NCI-H1436 (cell line): ENCODE measurements at places on chromosomes 2 and 18.

DNA sequence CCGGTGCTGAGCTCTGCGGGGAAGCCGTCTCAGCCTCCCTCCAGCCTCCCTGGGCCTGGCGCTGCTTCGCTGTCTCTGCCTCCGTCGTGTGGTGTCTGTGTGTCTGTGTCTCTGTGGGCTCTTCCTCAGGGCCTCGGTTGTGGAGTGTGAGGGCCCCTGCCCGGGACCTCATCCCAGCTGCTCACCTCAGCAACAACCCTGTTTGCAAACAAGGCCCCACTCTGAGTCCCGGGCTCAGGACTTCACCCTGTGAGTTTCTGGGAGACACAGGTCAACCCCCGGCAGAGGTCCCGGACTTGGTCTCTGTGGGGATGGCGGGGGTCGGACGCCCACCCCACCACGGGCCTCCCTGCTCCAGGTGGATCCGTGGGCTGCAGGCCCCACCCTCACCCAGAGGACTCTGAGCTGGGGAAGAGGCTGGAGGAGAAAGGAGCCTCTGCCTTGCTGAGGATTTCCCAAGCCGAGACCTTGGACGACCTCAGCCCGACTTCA, 127.4 kb upstream of the CTDP1 start:
- DNase-seq = no peak

- DNase-seq = no peak
These were observed 71.8 kb downstream of the PRELID3A start for GRCh38 chr18:12479536-12479935.

DNA sequence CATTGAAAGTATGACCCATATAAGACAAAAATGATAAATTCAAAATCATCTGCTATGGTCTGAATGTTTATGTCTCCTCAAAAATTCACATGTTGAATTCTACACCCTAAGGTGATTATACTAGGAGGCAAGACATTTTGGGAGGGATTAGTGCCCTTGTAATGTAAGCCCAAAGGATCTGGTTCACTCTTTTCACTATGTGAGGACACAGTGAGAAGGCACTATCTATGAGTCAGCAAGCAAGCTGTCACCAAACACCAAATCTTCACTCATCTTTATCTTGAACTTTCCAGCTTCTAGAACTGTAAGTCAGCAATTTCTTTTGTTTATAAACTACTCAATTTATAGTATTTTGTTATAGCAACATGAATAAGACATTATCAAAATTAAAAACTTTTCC, 284.7 kb upstream of the ZC3H15 start:
- DNase-seq = no peak

GRCh38 chr2:10989151-10989550, 77.4 kb downstream of the KCNF1 start:
- no peak for DNase-seq

GRCh38 chr2:28333606-28334526, 58.8 kb upstream of the FOSL2 start:
- DNase-seq = no peak

- no peak for DNase-seq
These were observed 3.7 kb upstream of the PCBP1 start for GRCh38 chr2:70083344-70084156.

DNA sequence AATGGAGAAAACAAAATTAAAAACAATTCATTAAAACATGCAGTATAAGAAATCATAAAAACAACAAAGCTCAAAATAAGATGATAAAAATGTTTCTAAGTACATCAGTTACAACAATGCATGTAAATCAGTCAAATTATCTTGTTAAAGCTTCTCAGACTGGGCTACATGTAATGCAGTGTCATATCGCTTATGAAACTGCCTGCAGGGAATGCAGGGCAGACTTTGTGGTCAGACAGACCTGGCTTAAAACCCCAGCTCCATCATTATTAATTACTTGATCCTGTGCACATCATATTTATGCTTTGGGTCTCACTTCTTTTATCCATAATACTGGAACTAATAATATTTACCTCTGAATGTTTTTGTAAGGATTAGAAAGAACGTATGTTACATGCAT, 74.6 kb downstream of the PID1 start:
- no peak for DNase-seq

GRCh38 chr2:223784221-223784772, 53.1 kb downstream of the AP1S3 start:
- no peak for DNase-seq

- DNase-seq = no peak
These were observed 182.9 kb downstream of the DYM start for GRCh38 chr18:49277395-49278036.

DNA sequence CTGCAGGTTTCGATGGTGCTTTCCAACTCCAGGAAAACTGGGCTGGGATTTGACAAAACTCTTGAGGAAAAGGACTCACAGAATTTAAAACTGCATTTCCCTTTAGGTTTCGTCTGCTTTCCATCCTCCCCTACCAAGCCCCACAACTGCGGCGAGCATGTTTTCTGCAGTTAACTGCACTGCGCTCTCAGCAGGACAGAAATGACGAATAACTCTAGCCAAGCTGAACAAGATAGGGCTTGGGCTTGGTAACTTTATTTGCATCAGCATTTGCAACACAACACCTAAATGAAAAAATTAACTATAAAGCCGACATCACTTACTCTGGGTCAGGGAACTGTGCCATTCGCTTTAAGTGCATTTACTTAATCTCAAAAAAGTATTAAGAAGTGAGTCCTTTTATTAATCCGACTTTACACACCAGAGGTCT, 669 bp upstream of the PIKFYVE start:
- DNase-seq = no peak

GRCh38 chr2:65129286-65129825, 550 bp downstream of the RAB1A start:
- DNase-seq = no peak
